GM19239 (cell line): ENCODE measurements at places on chromosomes 1 and 21.

GRCh38 chr1:219717536-219717935 is 104.6 kb upstream of the ZC3H11B start:
- no peak for DNase-seq

- DNase-seq: no peak
Observed at GRCh38 chr1:220186752-220187151, 85.5 kb downstream of the RAB3GAP2 start.

GRCh38 chr1:220451532-220451931 is 76.4 kb upstream of the MARK1 start:
- no peak for DNase-seq

DNA sequence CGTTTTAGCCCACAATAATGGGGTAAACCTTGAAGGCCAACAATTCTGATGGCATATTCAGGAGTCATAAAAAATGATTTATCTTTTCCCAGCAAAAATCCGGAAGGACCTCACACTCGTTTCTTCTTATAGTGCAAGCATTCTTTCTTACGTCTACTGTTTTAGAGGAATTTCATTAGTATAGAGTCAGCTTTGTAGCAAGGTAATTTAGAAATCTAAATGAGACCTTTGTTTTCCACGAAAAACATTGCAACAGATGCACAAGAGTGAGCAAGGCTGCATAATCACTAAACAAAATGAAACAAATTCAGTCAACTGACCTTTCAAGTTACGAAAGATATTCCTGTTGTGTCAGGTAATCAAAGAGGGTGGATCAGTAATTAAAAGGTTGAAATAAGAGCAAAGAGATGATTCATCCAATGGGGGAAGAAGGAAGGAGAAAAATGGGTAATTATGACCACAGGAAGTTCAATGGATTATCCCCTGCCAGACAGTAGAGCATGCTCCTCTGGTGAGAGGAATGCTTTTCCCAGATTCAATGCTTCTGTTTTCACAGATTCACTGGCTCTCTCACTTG is 560 bp upstream of the CSDE1 start:
- DNase-seq: no peak

DNA sequence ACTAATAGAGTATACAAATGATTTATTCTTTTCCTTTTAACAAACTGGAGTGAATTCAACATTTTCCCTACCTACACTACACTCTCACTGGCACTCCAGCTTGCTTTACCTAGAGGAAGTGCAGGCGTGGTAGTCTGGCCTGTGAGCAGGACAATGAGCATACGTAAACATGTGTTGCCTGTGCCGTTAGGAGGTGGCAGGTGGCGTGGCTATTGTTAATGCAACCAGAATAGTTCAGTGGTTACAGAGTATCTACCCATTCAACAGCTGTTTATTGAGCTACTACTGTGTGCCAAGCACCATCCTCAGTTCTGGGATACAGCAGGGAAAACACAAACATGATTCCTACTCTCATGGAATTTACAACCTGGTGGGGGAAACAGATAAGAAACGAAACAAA is 299.7 kb upstream of the KAZN start:
- DNase-seq: no peak

GRCh38 chr1:223244366-223245103 is 101.5 kb upstream of the TLR5 start:
- no peak for DNase-seq

DNA sequence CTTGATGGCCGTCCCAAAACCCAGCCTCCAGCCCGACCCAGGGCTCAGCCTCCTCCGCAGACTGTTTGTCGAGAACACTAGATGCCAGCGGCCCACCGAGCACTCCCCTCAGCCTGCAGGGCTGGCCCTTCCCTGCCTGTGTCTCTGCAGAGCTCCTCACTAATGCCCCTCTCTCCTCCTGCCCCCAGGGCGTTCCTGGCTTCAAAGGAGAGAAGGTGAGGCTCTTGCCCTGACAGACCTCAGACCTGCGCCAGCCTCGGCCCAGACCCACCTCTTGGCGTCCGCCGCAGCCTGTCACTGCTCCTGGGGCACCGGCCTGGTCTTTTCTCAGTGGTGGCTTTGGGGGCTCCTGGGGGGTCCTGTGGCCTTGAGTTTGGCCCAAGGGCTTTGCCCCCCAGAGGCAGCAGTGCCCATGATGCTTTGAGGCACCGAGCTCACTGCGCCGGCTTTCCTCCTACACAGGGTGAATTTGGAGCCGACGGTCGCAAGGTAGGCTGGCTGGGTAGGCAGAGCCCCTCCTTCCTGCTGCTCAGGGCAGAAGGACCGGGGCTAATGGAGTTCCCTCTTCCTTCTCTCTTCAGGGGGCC is 18.4 kb downstream of the COL6A2 start:
- DNase-seq: no peak

GRCh38 chr1:114234408-114235124 is 80.9 kb upstream of the SYT6 start:
- no peak for DNase-seq

DNA sequence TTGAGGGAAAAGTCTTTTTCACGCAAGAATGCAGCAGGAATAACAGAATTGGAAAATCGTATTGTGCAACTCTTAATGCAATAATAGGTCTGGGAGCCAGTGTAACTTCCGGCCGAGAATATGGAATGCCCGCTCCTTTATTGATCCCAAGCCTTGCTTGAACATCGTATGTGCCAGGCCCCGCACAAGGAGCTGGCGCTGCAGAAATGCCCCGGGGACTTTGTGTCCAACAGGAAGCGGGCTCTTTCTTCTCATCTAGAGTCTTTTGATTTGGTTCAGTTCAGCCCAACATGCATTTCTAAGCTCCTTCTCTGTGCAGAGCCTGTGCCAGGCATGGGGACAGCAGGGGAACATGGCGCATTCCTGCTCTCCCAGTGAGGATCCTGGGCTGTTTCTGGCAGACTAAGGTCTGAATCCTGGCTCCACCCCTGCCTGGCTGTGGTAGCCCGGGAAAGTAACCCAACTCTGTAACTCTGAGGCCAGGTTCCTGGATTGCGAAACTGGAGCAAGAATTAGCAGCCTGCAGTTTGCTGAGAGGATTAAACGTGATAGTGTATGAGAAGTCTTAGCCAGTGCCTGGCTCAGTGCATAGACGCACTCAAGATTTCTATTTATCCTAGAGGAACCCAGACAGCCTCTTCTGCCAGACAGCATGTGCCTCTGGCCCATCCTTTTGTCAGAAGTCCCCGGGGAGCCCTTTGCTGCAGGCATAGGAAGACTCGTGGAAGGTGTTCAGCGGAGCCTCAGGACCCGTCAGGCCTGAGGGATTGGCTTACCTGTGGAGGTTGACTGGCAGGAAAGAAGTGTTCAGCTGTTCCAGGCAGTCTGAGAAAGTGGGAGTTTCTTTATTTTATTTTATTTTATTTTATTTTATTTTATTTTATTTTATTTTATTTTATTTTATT is 987 bp upstream of the CDCP2 start:
- no peak for DNase-seq

DNA sequence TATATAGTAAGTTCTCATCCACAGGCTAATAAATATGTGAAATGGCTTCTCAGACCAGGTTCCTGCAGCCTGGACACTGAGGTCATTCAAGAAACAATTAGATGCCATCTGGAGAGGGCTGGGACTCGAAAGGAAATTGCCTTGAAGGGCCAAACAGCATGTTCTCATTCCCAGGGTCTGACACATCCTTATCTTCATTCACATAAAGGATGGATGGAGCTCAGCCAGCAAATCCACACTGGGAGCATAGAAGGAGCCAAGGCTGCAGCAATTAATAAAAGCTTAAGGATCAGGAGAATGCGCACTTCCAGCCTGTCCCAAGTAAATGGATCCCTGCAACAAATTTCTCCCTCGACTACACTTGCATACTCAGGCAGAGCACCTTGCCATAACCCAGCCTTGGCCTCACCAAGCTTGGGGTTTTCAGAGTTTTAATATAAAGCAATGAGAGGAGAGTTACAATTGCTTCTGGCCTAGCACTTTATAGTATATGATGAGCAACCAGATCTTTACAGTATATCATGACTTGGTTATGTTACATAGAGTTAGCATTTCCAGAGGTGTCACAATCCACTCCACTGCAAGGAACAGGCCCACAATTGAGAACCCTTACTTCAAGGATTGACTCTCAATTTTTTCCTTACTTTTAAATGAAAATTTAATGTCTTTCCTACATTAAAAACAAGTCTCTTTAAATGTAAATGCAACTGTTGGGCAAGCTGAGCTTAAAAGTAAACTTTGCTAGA is 55.9 kb downstream of the BCAR3 start:
- no peak for DNase-seq

DNA sequence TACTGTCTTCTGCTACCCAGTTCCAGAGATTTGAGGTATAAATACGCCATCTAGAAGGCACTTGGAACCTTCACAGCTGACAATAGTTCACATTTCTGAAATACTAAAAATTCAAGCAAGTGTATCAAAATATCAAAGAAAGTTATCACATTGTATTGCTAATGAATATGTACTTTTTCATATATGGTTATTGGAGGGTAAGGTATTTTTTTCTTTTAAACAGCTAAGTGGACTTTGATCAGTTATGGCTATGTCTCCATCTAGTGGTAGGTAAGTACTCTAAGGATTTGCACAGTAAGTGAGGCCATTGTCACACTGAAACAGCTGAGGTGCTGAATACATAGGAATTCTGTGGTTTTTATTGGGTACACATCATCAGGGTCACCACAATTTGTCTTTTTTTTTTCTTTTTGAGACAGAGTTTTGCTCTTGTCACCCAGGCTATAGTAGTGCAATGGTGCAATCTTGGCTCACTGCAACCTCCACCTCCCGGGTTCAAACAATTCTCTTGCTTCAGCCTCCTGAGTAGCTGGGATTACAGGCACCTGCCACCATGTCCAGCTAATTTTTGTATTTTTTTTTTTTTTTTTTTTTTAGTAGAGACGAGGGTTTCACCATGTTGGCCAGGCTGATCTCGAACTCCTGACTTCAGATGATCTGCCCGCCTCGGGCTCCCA is 49.1 kb upstream of the CR2 start:
- DNase-seq: peak; percentile 40

GRCh38 chr1:91582431-91582921 is 81.8 kb downstream of the CDC7 start:
- no peak for DNase-seq

DNA sequence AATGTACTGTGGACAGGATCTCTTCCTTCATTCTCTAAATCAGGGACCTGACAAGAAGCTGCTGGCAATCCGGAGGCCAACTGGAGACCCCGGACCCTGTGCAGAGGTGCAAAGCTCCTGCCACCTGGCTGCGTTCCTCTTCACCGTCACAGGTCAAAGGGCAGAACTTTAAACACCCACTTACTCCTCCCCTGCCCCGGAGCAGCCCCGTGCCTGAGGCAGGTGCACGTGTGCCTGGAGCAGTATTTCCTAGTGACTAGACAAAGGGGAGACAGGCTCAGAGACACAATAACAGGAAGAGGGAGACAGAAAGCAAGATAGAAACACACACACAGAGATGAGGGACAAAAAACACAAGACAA is 6.6 kb upstream of the PIGC start:
- no peak for DNase-seq

DNA sequence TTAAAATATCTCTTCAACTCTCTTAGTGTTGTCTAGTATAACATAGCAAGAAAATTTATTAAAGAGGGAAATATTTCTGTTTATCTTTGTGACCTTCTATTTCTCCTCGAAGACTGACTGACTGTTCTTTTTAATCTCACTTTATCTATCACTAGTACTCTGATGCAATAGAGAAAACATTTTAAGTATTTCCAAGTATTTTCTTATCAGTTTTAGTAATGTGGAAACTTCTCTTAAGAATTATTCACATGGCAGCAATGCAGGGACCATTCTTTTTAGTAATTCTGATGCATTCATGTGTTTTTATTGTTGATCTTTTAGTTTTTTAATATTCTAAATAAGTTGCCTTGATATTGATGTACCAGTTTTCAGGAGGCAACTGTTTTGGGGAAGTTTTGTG is 115.7 kb downstream of the NEK7 start:
- no peak for DNase-seq

- no peak for DNase-seq
Observed at GRCh38 chr1:47403321-47403910, 12.7 kb upstream of the FOXE3 start.

DNA sequence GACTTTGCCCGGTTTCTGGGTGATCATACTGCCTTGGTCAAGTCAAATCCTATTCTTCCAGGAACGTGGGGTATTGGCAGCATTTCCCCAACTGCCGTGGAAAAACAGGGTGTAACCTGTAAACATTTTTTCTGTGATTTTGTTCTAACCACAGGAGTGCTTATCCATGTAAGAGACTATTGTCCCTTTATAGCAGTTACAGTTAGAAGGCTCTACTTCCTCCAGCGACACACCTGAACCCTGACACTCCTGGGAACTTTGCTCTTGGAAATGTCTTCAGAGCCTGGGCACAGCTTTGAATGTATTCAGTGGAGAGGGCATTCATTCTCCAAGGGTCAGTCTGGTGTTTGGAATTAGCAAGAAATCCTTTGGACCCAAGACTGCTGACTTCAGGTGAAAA is 26.4 kb upstream of the ARHGEF10L start:
- DNase-seq: no peak

- no peak for DNase-seq
Observed at GRCh38 chr1:88655685-88656299, 28.3 kb upstream of the PKN2 start.

- DNase-seq: peak; percentile 95
Observed at GRCh38 chr1:54996359-54996868, 2.3 kb upstream of the BSND start.

- DNase-seq: no peak
Observed at GRCh38 chr1:69787151-69787550, 219.4 kb downstream of the LRRC7 start.

DNA sequence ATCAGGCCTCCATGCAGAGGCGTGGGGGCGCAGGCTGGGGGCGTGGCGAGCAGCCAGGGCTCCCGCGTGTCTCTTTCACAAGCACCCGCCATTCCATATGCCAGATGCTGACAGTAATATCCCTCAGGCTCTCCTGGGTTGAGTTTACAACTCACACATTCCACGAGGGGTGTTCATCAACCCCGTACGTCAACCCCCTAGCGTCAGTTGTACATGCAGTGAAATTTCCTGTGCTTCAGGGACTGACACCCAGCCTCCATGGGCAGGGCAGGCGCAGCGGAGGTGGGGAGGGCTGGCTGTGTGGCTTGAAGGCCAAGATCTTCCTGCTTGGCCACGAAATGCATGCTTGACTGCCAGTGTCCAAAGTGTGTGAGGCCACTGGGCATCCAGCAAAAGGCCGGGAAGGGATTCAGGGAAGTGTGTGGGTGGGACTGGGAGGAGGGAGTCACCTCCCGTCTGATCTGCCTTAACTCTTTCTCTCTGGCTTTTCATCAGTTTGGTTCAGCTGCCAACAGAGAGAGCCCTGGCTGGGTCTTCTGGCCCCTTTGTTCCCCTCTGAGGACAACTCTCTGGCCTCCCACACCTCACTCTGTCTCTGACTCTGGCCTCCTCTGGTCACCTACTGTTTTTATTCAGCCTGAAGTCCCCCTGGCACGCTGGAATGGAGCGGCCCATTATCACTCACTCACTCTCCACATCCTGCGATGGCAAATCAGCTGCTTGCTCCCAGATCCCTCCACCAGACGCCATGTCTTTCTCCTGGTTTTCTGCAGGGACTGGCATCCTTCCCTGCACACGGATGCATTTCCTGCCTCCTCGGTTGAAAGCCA is 33.8 kb downstream of the CLIC6 start:
- DNase-seq: no peak

GRCh38 chr1:16077406-16078245 is 4.2 kb upstream of the FAM131C start:
- no peak for DNase-seq
